ENCODE measurements at places on chromosomes 5 and 9.

DNA sequence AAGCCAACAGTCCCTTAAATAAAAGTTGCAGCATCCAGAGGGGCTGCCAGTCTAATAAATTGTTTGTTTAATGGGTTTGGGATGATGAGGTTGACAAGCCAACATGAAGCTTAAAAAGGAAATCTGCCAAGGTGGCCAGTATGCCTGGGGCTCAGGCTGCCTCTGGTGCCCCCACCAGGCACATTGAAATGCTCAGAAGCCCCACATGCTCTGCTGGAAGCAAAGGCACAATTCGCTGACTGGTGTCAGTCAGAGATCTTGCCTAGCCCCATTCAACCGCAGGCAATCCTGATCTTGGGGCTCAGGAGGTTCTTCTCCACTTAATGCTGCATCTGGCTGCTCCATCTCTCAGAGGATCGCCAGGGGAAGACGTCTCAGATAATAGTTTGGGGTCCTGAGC, 44.2 kb upstream of the TCERG1 start:
- no peak for DNase-seq

GRCh38 chr9:134936346-134937163, 18.8 kb upstream of the FCN1 start:
- DNase-seq = no peak

DNA sequence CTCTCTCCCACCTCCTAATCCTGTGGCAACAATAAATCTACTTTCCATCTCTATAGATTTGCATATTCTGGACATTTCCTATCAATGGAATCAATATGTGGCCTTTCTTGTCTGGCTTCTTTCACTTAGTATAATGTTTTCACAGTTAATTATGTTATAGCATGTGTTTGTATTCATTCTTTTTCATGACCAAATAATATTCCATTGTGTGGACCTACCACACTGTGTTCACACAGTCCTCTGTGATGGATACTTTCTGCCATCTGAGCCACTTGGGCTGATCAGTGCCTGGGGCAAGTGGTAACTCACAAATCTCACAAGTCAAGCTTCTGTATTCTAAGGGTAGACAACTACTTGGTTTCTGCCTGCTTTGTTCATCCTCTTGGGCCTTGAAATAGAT, 48.7 kb upstream of the POMT1 start:
- DNase-seq = no peak

- DNase-seq = no peak
These were observed 72.2 kb downstream of the C5orf15 start for GRCh38 chr5:133895979-133896845.

DNA sequence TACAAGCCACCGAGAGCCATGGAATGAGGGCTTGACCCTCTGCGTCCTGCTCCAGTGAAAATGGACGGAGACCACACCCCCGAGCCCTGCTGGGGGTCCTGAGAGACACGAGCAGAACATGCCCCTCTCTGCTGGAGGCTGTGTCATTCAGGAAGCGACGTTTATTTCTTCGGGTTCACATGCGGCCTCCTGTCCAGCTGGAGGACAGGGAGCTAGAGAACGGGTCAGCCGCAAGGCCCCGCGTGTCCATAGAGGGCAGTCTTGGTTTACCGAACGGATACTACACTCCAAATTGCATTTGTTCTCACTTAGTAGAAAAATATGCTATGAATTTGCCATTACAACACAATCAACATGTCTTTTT, 36.1 kb downstream of the MRPL36 start:
- DNase-seq = peak; percentile 37

DNA sequence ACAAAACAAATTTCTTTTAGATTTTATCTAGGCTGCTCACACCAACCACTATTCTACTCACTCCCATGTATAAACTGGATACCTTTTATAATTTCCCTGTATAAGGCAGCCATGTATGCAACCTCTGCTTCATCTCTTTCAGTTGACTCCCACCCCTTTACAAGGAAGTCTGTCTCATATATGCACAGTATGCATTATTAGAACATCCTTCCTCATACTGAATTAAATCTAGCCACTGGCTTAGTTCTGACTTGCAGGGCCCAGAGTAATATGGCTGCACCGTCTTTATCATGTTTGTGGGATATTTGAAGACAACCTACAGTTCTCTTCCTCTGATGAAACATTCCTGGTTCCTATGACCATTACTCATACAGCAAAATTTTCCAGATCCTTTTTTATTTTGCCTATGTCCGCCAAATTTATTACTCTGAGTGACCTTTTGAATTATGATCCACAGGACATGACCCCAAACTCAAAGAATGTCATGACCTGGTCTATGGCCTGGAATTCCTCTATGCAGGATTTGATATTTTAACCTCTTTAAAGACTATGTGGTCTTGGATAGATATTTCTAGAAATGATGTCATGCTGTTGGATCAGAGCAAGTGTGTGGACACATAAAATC, 76.6 kb upstream of the ITGA1 start:
- no peak for DNase-seq

- DNase-seq = no peak
These were observed 213.3 kb downstream of the SEMA6A start for GRCh38 chr5:116361171-116361967.

DNA sequence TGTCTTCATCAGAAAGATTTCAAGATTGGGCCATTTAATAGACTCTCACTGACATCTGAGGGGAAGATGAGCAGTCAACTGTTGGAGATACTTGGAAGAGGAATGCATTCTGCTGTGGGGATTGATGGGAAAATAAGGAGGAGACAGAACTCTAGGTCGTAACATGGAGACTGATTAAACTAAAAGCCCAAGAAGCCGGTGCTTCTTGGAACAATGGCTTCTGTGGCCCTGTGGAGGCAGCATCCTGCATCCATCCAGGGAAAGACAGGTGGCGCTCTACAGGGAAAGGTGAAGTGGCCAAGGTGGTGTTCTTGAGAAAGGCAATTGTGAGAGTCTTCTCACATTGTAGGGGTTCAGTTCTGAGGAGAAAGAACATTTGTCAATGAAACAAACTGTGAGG, 31.3 kb downstream of the ZFAND5 start:
- no peak for DNase-seq

- DNase-seq = no peak
These were observed 12.8 kb upstream of the LAMC3 start for GRCh38 chr9:130996205-130996604.
